ENCODE measurements at places on chromosomes 3 and 15.

DNA sequence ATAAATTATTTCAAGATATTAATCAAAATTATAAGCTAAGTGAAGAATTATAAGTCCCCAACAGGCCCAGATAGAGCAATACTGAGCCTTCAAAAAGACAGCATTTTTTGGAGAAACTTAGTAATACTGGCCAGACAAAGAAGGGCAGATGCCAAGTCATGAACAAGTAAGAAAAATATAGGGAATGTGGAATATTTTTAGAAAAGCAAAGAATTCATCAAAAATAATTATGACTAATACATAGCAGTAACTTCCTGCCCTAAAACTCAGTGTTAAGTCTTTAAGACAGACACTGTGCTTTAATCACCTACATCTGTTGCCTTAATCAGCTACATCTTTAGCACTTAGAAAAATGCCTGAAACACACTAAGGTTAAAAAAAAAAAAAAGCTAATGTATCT lies 31.2 kb downstream of the DPH6 start:
- DNase-seq = no peak

- DNase-seq = no peak
Observed at GRCh38 chr3:129315223-129315997, 36.7 kb downstream of the HMCES start.

- DNase-seq = no peak
Observed at GRCh38 chr15:32866454-32867312, 148.9 kb downstream of the GREM1 start.

GRCh38 chr3:73774645-73775044 lies 149.9 kb upstream of the PDZRN3 start:
- no peak for DNase-seq

GRCh38 chr3:114408736-114409670 lies 115.2 kb downstream of the TIGIT start:
- DNase-seq = no peak

DNA sequence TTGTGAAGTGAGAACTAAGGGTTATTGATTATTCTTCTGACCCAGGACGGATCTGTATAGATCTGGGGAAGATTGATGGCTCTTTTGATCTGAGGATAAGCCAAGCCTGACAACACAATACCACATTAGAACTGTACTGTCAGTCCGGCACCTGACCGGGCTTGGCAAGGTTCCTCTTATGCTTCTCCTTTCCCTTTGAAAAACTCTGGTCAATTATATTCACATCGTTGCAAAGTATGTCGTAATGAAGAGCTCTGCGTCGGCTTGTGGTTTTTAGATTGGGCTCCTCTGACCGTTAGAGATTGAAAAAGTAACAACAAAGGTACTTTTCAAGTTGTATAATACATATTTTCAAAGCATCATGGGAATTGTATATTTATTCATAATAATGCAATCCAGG lies 389.8 kb downstream of the NR2F2 start:
- no peak for DNase-seq

DNA sequence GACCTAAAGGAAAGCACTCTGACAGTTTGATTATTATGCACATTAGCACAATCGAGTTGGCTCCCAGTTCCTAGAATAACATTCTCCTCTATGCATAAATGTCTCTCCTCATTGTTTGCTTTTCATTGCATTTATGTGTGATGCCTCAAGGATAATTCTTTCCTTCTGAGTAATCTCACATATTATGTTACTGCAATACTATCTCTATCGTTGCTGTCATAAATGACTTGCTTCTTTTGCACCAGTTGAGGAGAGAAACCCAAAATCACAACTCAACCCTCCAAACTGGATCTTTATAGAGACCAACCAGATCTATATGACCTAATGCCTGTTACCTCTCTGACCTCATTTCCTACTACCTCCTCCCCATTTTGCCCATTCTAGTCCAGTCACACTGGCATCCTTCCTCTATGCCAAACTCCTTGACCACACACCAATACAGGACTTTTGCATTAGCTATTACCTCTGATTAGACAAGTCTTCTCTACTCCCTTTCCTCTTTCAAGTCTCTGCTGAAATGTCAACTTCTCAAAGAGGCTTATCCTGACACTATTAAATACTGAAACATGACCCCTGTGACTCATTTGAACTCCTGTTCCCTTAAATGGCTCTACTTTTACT lies 1026.0 kb downstream of the TUSC7 start:
- DNase-seq = no peak

DNA sequence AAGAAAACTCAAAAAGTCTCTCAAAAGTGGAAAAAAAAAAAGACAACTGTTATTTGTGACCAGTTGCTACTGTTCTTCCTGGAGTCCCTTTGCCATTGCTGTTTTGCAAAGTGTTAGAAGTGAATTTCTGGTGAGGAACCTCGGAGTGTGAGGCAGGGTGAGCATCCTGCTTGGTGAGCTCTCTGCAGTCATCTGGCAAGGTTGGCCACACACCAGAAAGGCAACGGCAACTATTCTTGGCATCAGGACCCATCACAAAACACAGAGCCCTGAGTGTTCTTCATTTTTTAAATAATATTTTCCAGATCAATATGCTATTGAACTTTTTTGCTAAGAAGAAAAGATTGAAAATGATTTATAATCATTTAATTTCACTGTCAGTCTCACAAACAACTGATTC lies 60.7 kb downstream of the CGNL1 start:
- DNase-seq = no peak

DNA sequence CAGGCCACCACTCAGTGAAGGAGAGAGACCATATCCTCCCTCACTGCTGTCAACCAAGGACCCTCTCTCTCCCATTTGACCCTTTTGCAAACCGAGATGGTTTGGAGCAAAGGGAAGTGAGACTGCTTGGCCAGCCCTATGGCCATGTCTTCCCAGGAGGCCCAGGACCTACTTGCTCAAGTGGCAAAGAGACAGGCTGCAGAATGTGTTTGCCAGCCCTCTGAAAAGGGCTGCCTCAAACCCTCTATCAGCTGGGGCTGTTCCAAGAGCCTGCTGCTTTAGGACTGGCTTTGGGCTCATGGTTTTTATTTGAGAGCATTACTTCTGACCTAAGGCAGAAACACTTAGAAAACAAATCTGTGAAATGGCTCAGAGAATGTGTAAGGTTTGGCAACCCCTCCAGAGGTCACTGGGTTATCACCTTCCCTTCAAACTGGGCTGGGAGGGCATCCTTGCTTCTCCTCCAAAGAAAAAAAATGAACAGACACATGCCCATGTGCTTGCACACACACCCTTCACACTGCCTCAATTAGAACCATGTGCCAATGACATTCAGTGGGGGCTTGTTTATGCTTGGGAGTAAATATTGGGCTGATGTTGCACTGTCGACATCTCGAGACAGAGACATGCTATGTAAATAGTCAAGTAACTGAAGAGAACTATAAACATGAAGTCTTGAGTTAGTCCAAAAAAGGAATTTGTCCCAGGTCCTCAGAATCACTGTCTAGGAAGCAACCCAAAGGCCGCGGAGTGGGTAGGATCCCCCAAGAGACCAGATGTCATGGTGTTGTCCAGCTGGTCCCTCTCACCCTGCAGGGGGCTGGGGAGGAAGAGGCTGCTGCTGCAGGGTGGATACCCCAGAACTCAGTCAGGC lies 49.8 kb upstream of the CTDSPL start:
- DNase-seq = no peak

DNA sequence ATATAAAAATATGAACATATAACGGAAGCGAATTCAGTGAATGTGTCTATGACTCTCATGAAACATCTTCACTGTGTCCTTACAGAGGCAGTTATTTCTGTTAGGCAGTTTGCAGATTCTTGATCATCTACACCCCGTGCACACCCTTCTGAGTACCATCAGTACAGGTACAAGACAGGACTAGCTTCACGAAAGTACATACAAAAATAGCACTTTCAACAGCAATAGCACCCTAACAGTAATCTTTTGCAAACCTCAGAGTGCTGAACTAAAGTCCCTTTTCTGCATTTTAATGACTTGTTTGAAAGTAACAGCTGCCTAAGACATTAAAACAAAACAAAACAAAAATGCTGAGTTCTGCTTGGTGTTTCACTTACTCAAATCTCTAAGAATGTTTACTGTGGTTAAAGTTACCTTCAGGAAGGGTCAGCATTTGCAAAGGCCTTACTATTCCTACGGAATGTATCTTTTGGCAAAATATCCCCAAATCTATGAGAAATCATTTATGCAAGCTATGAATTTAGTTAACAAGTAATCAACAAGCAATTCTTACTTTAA lies 104.1 kb downstream of the CNTN3 start:
- no peak for DNase-seq

DNA sequence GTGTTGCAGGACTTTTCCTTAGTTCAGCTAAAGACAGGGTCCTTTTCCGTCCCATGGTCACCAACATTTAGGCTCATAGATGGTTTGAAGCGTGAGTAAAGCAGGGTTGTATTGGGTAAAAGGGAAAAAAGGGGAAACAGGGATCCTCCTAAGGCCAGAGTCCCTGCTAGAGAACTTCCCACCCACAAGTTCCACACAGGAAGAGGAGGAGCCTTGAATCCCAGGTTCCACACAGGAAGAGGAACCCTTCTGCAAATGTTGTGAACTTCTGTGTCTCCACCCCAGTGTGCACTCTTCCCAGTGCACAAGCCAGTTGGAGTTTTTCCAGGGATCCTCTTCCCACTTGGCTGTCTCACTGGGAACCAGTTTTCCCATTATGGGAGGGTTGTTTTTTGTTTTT lies 27.6 kb upstream of the ATP8B4 start:
- no peak for DNase-seq

DNA sequence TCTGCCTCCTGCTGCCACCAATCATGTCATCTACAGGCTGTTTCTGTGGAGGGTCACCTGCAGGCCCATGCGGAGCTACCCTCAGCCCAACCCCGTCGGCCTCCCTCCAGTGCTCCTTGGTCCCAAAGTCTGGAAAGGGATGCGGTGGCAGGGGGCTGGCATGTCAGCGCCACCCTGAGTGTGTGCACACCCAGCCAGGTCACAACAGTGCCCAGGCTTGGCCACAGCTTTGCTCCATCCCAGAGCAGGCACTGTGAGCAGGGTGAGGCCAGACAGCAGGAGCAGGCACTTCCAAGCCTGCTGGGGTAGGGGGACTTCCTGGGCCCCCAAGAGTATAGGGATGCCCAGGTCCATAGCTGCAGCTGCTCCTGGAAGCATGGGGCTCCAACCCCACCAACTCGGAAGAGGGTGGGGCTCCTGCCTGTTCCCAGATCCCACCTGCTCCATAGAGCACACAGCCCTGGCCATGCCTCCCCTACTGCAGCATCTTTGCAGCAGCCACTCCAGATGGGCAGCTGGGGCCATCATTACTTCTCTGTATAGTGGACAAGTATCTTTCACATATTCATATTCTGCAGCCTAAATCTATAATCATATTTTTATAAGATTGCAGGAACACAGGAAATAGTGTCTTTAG lies 109.3 kb downstream of the CBLB start:
- DNase-seq = no peak

GRCh38 chr3:127712881-127713771 lies 40.4 kb downstream of the ABTB1 start:
- no peak for DNase-seq

- DNase-seq = no peak
Observed at GRCh38 chr3:103554451-103554850, 1119.6 kb downstream of the ZPLD1 start.

DNA sequence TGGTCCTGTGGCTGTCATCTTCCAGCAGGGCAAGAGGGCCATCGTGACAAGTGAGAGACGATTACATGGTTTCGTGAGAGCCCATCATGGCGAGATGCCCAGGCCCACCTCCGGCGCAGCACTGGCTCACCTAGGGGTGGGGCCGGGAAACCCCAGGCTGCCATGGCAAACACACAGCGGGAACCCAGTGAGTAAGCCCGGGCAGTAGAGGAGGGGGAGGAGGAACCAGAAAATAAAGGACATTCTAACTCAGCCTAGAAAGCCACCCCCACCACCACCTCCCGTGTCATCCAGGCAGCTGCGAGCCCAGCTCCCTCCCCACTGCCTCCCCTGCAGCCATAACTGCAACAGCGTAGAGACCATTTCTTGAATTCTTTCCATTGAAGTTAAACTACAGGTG lies 52.3 kb downstream of the PCSK6 start:
- peak; percentile 88 for DNase-seq

GRCh38 chr15:66985653-66986052 lies 79.7 kb upstream of the SMAD3 start:
- DNase-seq = peak; percentile 31

- DNase-seq = no peak
Observed at GRCh38 chr3:36476286-36476942, 96.1 kb downstream of the STAC start.

DNA sequence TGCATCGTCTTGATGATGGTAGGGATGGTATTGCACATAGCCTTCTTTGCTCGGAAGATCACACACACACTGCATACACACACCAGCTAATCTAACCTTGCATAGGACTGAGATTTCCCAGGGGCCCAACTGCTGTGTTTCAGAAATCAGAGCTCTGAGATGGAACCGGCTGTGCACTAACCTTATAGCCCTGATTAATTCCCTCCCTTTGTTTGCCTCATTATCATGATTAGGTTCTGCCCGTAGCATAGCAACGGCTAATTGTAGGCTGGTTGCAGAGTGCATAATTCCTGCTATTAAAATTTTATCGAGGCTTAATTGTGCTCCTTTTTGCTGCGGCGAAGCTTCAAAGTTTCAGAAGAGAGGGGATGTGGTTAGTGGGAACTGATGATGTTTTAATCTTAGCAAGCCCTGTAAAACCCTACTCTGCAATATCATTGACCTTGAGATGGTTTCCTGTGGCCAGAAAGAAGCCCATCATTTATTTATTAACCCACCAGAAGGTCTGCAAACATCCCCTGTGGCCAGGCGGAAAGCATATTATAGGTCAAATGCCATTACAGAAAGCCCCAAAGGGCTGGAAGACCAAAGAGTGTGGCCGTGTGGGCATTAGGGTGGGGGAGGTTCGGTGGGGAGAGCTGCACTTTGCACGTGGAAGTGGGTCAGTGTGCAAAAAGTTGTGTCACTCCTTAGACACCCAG lies 56.2 kb upstream of the GLCE start:
- DNase-seq = no peak

DNA sequence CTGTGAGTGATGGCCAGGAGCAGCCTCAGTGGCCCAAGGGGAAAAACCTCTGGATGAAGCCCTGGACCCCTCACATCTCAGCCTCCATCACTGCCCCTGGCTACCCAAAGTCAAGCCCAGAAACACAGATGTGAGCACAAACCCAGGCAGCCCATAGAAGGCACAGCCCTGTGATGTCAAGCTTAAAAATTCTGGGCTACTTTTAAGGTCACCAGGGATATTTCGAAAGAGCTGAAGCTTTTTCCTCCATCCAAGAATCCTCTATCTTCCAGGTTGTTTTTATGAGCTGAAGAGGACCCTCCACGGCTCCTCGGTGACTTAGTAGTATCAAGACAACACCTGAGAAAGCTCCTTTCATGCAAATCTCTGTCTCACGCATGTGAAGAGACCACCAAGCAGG lies 11.5 kb downstream of the LIPC start:
- DNase-seq = no peak

All from esophagus muscularis mucosa (tissue), 4 donors.